ENCODE measurements at places on chromosomes 5 and 9.
A peak's percentile ranks its signal among the peaks of the same experiment; 100 is the strongest.

GRCh38 chr9:114803479-114804265 is 2.2 kb downstream of the TNFSF15 start:
- no peak for DNase-seq

DNA sequence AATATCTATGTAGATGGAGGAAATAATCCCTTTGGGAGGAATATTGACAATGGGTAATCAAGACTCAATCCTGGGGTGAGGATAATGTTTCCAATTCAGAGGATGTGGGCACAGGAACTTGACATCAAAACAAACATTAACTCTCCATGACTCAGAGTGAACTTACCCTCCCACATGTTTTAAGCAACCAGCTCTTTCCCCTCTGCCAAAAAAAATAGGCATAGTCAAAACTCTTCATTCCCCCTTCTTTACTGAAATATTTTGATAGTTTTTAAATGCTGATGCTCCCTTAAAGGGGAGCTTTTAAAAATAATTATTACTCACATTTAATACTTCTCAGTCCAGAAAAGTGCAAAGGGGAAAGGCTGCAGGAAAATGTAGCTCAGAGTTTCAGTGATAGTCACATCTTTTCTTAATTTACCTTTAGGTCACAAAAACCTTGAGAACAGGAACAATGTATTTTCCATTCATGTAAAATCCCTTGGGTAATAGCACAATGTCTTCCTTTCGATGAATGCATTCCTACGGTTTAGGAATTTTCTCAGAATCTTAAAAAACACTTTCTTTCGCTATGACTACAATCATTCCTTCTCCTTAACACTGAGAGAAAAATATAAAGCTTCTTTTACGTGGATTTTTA is 298.4 kb upstream of the GRAMD2B start:
- no peak for DNase-seq

DNA sequence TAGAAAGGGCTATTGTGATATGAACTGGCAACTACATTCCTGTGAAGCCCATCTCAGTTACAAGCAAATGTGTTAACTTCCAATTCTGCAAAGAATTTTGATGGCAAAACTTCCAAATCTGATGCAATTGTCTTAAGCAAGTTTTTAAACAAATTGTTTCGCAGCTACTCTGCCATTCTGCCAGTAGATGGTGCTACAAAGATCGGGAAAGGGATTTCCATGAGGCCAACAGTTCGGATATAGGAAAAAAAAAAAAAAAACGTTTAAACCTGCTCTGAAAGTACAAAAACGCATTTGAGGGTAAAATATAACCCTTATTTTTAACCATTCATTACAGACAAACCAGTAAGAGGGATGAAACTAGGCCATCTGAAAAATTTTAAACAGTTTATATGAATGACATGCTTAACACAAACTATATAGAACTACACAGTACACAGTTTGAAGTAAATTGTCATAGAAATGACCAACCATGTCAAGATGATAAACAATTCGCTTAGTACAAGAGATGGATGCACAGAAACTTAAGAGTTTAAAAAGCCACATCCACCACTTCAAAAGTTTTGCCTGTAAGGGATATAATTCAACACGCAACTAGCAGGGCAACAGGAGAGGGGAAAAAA is 2.2 kb downstream of the HNRNPA0 start:
- DNase-seq, result peak; percentile 44

DNA sequence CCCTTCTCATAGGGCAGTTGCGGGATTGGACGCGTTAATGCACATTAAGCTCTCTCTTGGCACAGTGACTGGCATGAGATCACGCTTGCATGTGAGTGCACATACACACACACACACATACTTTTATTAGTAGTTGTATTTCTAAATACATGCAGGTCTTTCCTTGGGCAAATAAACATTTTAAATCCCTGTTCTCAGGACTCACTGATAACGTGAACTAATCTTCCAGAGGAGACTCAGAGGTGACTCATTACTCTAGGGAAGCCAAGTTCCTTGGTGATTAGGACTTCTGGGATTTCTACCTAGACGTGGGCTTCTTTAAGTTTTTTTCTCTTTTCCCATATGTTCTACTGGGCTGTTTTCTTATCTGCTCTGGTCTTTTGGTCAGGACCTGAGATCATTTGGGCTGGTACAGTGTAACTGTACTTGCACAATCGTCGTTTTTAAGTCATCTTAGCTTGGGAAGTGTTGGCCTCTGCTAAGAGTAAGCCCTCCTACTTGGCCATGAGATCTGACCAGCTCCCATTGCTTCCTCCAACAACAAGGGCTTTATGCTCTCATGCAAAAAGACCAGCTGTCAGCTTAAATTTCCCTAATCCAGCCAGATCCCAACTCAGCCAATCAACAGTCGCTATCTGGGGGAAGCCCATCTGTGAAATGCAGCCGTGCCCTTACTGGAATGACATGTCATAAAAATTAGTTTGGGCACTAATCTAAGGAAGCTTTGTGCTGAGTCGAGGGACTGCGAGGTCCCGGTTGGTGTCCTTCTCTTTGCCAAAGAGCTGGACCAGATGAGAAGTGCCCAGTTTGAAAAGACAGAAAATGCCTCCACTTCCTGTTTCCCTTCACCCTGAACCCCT is 176.4 kb upstream of the ANKRD55 start:
- DNase-seq, result no peak

GRCh38 chr5:116881921-116882531 is 307.4 kb upstream of the SEMA6A start:
- no peak for DNase-seq

DNA sequence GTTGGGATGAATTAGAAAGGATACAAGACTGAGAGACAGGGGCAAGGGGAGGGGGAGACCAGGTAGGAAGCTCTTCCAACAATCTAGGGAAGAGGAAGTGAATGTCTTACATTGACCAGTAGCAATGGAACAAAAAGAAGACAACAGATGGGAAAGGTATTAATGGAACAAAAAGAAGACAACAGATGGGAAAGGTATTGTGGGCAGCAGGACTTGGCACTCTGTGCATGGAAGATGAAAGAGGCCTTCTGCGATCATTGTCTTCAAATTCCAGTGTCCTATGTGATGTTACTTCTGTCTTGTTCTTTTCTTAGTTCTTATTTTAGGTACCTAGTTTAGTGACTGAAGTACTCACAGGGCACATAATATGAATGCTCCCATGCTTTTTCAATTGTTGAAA is 161.8 kb downstream of the PALM2AKAP2 start:
- no peak for DNase-seq

DNA sequence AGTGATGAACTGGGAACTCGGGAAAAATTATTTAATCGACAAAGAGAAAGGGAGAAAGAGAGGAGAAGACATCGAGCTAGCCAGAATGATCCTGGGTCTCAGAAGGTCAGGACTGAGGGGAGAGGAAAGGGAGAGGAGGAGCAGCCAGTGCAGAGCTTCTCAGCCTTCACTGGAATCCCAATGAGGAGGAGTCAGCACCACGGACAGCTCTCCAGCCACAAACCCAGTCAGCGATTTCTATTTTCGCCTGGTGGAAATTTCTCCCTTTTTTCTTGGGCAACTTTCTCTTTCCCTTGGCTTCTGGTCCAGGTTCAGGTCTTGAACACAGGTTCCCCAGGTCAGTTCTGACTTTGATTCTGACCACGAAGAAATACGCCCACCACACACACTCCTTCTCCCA is 1.6 kb upstream of the BRINP1 start:
- DNase-seq, result no peak
